ENCODE measurements at places on chromosomes 7 and 10.
A peak's percentile ranks its signal among the peaks of the same experiment; 100 is the strongest.

DNA sequence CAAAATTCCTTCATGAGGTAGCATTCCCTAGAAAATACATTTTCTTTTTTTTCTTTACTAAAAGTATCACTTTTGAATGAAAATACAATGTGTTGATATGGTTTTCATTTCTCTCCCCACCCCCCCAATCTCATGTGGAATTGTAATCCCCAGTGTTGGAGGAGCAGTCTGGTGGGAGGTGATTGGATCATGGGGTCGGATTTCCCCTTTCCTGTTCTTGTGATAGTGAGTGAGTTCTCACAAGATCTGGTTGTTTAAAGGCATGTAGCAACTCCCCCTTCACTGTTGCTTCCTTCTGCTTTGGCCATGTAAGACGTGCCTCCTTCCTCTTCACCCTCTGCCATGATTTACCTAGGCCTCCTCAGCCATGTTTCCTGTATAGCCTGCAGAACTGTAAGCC lies 790.3 kb upstream of the KCND2 start:
- no peak for ATAC-seq

GRCh38 chr10:89458291-89458690 lies 43.9 kb downstream of the IFIT5 start:
- ATAC-seq = no peak

- ATAC-seq = peak; percentile 56
Observed at GRCh38 chr10:6755781-6756460, 175.8 kb upstream of the PRKCQ start.

GRCh38 chr10:6089334-6090219 lies 743 bp downstream of the RBM17 start:
- ATAC-seq = peak; percentile 4

DNA sequence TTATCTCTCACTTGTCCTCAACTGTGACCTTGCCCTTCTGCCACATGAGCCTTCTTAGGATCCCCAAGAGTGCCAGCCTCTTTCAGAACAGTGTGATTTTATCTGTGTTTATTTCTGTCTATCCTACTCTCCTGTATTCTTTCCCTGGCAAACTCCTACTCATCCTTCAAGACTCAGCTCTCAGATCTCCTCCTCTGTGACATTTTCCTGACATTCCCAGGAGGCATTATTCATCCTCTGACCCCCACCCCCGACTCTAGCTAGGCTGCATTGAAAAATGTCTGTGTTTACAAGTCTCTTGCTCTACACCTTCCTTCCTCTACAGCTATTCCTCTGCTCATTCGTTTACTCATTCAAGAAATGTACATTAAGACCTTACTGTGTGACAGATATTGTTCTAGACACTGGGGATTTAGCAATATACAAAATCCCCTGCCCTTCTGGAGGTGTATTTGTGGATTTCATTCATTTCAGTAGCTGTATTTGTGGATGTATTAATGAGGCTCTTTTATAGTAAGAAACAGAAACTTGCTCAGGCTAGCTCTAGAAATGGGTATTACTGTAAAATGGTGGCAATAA lies 61.4 kb upstream of the COMTD1 start:
- peak; percentile 15 for ATAC-seq

- ATAC-seq = peak; percentile 1
Observed at GRCh38 chr10:121975295-121976086, 474 bp upstream of the NSMCE4A start.

GRCh38 chr10:10477844-10478243 lies 539.8 kb upstream of the CELF2 start:
- ATAC-seq = no peak

DNA sequence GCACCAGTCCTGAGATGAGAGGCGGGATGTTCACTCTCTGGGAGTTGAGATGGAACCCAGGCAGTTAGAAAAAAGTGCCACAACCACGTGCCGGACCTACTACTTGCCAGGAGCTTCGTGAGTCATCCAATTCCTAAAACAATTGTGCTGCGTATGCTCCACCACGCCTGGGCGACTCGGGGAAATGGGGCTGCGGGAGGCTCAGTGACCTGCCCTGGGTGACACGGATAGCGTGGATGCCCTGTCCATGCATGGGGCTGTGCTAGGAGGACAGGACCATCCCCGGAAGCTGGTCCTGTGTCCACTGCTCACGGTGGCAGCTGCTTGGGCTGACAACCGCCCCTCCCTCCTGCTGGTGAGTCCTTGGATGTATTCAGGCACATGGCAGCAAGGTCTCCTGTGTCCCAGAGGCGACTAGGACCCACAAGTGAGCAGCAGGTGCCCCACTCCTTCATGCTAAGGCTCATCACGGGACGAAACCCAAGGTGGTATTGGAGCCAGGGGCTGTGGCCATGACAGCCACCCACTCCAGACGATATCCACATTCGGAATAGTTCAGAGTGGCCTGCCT lies 90.4 kb downstream of the BMS1 start:
- no peak for ATAC-seq

DNA sequence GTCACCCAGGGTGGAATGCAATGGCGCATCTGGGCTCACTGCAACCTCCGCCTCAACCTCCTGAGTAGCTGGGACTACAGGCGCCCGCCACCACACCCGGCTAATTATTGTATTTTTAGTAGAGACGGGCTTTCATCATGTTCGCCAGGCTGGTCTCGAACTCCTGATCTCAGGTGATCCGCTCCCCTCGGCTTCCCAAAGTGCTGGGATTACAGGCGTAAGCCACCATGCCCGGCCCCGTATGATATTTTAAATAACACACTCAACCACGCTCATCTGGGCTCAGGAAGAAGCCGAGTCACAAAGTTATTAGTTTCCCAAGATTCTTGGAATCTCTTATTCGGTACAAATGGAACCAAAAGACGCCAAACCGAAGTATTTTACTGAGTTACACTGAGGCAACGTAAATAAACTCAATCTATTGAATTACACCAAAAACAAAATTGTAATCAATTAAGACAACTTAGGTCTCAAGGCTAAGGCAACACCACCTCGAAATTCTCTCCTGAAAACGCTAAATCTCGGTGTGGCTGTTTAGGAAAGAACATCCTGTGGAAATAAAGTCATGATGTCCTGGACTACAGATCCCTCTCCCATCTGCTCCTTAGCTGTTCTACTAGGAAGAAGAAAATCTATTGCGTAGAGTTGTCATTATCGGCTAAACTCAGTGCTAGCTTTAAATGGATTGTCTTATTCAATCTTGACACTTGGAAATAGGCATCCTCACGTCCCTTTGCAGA lies 910 bp downstream of the ARHGAP19 start:
- ATAC-seq = no peak

DNA sequence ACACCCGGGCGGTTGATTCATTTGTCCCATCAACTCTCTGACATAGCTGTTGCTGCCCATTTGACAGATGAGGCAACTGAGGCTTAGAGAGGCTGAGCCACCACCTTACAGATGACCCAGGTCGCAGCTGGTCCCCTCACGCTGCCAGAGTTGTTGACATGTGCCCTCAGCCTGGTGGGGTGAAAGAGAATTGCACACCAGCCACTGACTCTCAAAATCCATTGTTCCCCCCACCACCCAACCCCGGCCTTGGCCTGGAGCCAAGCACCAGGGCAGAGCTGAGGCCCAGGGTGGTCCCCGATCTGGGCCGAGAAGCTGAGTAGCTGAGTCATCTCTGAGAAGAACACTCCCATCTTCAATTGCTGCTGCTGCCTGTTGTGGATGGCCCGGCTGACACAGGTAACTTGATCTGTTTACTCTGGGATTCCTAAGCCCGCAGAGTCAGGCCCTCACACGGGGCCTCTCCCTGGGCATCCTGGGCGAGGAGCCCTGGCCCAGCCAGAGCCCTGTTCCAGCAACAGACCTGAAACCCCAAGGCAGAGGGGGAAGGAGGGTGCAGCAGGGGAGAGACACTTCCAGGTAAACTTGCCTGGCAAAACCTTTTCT lies 27.5 kb downstream of the PVRIG start:
- ATAC-seq = no peak
